ENCODE measurements at places on chromosomes 4 and X.
A peak's percentile ranks its signal among the peaks of the same experiment; 100 is the strongest.

DNA sequence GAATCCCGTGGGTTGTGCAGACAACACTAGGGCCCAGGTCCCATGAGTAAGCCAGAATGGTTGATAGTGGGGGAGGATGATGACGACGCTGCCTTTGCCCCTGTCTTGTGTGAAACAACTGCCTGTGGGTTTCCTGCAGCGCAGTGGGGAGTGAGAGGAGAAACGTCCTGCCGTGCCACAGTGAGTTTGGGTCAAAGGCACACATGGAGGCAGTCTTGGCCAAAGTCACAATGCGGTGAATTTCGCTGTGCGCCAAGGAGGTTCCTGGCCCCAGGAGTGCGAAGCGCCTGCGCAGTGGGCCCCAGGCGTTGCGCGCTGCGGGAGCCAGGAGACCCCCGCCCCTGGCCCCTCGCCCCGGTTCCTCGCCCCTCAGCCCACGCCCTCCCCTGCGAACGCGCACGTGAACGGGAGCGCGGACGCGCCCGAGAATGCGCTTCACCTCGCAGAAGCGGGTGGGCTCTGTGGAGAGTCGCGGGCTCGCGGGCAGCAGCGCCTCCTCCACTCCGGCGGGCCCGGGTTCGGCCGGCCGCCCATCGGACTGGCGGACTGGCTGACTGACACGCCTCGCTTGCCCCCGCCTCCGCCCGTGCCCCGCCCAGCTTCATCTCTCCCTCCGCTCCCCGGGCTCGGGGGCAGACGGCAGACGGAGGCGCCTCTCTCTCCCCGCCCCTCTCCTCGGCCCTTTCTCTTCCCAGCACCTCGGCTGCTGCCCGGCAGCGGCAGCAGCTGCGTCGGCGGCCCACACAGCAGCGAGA lies at the start of gene NUDT10:
Gene NUDT10, plus strand, starts transcription at position 635 of the 755 bp plus-strand sequence. CDS start 144 bp downstream, outside the sequence.
- peak; percentile 7 for DNase-seq

DNA sequence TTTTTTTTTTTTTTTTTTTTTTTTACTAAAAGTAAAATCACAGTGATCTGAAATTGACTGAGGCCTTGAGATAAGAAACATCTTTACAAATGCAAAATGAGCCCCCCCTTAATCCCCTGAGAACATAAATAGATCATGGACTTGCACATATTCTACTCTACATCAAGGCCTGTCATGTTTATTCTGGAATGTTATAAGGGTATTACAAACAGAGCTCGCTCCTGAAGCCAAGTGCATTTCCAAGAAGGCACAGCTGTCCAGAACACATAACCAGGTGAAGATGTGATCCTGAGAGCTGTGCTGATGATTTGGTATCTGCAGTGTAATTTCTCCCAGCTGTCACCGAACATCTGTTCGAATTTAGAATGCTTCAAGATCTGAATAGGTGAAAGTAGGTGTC lies 384.5 kb downstream of the GPAT3 start:
- no peak for DNase-seq

DNA sequence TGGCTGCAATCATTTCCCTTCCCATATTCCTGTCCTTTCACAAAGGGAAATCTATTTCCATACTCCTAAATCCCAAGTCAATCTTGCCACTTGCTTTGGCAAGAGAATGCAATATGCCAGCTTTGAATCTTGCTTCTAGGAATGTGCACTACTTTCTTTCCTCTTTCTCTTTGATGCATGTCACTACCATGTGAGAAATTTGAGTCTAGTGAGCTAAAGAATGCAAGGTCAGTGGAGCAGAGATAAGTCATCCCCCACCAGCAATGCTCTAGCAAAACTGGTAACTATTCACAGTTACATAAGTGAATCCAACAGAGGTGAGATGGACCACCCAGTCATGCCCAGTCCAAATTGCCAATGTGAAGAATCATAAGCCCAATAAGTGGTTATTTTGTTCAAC lies 910.4 kb downstream of the RAB28 start:
- DNase-seq, result no peak

DNA sequence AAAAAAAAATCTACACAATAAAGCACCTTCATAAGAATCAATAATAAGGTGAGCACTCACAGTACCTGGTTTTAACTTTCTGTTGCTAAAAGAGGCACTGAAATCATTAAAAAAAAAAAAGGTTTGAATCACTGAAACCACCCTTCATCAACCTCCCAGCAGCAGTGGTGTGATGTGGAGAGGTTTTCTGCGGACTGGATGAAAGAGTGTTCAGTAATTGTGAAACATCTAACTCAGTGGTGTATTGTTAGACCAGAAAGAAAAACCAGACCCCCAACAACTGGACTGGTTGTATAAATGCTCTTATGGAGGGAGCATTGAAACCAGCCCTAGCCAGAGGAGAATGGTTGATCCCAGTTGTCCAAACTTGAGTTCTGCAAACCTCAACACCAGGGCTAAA lies 63.2 kb downstream of the SPIN3 start:
- no peak for DNase-seq

DNA sequence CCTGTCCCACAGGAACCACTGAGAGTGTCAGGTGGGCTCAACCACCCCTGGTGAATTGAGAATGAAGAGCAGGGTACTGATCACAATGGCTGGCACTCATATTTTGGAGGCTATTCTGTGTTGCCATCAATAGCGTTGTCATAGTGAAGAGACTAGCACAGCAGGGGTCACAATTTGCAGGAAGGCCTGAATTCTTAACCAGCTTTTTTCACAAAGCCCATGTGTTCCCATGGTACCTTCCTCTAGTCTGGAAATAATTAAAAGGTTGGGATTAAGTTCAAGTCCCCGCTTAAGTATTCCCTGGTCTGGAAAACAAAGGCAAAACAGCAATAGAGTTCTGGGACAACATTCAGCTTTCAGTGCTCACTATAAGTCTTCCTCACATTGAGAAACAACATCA lies 1051.7 kb downstream of the C4orf33 start:
- no peak for DNase-seq

GRCh38 chr4:75030649-75031235 lies 97.8 kb downstream of the PARM1 start:
- no peak for DNase-seq
